Right forelimb (tissue), 1 donor: ENCODE measurements at places on chromosomes 7 and 10.

DNA sequence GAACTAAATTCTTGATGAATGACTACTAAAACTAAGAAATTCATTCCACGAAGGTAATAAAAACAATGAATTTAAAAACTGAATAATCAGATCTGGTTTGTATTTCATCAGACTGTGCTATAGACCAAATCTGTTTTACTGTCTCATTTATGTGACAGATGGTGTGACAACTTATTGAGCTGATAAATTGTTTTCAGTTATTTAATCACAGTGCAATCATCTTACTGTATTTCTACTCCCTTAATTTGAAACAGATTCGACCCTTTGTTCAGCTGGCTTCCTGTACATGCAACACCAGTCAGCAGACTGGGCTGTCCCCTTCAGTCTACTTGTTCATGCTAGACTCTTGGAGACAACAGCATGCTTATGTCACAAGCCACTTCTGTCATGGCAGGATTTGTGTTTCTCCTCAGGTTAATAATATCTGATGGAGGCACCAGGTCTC is 150.9 kb downstream of the MBL2 start:
- no peak for DNase-seq

DNA sequence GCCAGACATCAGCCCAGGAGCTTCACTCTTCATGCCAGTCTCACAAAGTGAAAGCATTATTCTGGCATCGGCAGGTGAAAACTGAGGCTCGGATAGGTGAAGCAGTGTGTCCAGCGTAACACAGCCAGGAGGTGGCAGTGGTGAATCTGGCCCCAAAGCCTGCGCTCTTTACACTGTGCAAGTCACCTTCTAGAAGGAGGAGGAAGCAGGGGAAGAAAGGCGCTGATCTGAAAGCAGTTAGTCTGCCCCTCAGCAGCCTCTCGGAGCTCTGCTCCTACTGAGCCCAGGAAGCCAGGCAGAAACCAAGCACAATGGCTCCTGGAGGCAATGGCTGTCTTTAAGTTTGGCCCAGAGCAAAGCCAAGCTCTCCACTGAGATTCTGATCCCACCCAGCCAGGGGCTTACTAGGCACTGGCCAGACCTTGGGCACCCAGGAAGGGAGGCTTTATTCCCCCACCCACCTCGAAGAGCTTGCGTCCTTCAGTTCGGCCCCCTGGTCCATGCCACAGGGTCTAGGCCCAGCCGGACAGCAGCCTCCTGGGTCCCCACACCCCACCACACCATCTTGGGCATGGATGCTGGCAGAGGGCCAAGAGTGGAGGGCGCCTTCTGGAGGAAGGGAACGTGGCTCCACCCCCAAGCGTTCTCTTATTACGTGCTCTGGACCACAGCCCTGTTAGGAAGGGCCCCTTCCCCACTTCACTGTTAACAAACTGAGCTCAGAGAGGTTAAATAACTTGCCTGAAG is 104.5 kb downstream of the GRID1 start:
- peak; percentile 39 for DNase-seq

DNA sequence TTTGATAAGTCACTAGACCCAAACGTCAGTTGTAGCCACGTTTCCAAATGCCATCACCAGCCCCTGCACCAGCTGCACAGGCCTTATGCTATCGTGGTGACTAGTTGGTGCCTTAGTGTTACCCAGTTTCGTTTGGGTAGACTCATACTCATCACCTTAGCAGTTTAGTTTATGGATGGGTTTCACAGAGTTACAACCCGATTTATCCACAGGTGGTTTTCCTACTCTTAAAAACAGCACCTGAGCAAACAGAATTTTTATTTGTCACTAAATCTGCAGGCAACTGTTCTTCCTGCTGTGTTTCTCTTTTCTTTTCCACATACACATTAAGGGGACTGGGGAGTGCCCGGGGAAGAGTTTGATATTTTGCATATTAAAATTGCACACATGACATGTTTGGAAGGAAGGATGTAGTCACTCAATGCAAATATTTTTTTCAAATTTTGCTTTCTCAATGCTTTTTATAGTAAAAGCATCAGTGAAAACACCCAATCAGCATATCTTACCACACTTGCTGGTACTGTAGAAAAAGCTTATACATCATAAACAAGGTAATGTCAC is 41.6 kb downstream of the PDSS1 start:
- no peak for DNase-seq

DNA sequence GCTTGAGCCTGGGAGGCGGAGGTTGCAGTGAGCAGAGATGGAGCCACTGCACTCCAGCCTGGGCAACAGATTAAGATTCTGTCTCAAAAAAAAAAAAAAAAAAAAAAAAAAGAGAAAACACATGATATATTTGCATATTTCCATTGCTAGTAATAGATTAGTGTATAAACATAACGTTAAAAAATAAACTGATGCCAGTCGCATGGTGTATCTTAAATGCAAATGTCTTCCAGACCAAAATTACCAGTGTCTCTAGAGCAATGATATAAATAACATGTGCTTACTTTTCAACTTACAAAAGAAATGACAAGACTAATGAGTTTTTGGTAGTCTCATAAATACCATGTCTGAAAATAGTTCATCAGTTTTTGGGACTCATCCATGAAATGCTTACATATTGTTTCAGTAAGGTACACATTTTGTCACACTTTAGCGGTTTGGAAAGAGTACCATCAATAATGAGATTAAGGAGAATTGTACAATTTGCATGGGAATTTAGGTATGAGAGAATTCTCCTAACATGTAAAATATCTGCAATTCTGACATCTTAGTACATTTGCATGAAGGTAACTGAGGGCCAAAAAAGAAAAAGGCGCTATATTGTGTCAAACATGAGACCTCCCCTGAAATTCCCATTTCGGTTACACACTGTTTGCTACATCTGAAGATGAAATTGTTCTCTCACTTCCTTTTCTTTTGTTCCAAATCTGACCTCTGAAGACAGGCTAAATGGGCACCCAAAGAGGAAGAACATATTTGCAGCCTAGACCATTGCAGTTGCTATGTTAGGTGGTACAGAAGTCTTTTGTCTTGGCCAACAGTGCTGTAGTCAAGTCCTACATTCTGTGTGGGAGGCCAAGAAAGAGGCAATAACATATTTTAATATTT is 51.5 kb upstream of the PIP4K2A start:
- DNase-seq, result no peak

DNA sequence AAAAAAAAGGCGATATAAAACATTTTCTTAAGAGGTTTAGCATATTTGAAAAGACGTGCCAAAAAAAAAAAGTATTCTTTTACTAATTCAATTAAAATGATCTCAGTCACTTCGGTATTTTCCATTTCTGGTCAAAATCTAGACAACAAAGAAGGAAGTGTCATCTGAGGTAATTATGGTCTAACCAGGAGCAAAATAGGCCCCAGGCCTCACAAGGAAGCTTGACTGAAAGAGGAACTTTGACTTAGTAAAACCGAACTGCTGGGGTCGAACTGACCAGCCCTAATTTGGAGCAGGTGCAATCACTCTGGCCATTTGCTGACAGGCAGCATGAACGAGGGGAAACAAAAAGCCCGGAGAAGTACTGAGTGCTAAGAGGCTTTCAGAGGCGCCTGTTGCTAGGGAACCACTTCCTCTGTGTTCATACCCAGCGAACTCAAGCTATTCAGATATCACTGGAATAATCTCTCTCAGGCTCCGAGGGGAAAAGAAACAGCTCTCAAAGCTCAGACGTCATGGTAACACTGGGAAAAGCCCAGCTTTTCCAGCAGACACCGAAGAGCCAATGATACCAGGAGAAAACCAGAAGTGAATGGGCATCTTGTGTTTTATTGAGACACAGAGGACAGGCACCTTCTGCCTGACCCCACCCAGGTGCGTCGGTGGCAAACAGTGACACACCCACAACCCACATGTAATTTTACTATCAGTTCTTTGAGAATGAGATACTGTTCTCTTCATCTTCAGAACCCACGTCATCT is 126.5 kb downstream of the FAM107B start:
- peak; percentile 56 for DNase-seq

DNA sequence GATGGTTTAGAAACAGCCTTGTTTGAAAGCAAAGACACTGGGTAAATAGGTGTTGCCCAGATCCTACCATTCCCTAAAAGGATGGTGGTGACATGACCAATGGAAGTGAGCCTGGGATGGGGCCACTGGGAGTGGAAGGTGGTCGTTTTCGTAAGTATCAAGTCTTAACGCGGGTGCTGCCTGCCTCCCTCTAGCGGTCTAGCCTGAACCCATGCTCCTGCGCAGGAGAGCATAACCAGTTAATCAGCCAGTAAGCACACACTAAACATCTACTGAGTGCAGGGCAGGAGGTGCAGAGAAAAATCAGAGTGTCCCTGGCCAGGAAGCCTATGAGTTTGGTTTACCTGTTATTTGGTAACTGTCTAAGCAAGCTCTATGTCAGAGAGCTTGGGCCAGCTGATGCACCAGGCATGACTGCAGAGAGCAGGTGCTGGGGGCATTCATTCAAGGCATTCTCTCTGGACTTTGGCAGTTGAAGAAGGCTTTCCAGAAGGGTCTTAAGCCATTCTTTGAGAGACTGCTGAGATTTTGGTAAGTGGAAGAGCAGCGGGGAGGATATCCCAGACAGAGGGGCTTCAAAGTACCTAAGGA is 930 bp downstream of the GARIN1A start:
- DNase-seq, result no peak

DNA sequence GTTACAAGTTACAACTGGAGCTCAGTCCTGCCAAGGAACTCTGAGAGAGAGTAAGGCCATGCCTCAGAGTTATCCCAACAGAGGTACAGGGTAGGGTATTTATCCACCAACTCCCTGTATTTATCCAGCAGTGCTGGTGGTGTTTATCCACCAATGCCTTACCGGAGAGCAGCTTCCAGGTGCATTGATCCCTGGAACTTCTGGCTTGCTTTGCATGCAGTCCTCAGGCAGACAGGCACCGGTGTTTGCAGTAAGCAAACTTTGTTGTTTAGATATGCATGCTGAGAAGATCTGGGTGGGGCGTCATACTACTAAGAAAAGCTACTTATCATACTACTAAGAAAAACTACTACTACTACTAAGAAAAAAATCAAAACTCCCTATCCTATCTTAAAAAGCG is 92.4 kb downstream of the CYP26A1 start:
- DNase-seq, result no peak

DNA sequence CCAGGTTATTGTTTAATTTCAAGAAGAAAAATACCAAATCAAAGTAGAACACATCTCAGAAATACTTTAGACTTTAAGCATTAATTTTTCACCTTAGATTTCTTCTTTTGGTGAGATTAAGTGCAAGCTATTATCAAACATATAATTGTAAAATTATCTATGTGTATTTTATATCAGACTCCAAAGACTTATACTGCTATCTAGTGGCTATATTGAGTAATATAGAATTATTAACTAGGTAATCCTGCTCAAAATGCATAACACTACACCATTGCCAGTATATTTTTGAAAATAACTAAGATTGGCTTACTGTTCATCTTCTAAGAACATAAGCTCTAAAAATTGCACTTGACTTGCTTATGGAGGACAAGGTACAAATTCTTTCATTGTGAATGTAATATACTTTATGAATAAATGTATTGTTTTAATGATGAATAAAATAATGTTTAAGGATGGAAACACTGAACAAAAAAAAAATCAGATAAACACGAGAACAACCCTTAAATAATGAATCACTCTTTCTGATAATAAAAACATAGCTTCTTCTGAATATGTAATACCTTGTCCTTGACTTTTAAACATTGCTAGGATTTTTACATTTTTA is 86.7 kb upstream of the GNAI1 start:
- no peak for DNase-seq

DNA sequence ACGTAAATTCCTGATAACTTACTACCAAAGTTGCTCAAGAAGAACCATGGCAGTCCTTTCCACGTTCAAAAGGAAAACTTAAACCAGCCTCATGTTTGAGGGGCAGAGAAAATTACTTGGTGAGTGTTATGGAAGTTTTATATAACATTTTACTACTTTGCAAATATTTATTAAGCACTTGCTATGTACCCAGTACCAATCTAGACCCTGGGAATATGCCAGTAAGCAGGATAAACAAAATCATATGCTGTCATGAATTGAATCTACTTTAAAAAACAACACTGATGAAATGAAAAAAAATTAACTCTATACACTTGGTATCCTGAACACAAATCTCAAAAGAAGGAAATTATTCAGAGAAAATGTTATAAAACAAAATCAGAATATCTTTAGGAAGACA is 46.1 kb downstream of the NCAPG2 start:
- DNase-seq, result no peak

DNA sequence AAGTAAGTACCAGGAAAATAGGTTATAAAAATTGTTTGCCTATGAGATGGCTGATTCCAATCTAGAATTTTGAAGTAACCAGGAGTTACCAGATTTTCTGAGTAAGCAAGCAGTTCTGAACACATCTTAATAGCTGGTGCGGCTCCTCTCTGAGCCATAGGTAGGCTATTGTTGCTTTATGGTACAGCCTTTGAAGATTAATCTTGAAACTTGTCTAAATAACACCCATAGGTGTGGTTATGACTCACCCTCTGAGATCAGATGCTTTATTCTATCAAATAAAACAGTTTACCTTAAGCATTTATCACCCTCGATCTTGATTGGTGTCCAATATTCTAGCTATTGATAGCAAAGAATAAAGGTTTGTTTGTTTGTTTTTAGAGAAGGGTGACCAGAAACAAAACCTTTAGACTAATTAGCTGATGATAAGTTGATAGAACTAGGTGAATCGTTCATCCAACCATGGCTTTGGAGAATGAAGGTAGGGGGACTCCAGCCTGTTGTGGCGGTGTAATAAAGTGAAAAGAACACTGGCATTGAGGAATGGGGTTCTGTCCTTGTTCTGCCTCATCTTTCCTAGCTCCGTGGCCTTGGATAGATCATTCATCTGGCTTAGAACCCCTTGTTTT is 72.2 kb downstream of the VTI1A start:
- no peak for DNase-seq

GRCh38 chr10:104680467-104681401 is 39.6 kb downstream of the SORCS3 start:
- peak; percentile 55 for DNase-seq

GRCh38 chr7:81355911-81356310 is 413.9 kb downstream of the HGF start:
- no peak for DNase-seq

DNA sequence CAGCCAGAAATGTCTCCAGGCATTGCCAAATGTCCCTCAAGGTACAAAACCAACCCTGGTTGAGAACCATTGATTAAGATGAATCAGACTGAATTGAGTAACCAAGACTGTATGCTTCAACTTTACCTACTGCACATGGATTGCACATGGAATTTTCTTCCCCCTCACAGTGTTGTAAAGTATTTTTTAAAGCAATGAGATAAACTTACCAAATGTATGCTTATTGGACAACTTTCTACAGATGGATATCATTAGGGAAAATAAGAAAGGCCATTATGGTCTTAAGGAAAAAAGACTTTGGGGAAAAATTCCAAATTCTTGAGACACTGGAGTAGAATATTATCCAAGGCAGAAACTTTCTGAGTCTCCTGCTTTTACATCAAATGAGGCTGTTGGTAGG is 20.9 kb upstream of the MTPN start:
- DNase-seq, result no peak

GRCh38 chr10:77457266-77457665 is 180.3 kb downstream of the KCNMA1 start:
- no peak for DNase-seq

- no peak for DNase-seq
Observed at GRCh38 chr7:47000561-47000960, 581.4 kb downstream of the TNS3 start.
